Tibial nerve (tissue), 4 donors: ENCODE measurements at places on chromosomes 12 and 14. TPM values are rescaled to one million over a fixed set of nuclear protein-coding genes. Genes with fewer than 3 reads are reported as not detected.

GRCh38 chr12:121358073-121358472 is 5.9 kb upstream of the ANAPC5 start:
- DNase-seq, result no peak

DNA sequence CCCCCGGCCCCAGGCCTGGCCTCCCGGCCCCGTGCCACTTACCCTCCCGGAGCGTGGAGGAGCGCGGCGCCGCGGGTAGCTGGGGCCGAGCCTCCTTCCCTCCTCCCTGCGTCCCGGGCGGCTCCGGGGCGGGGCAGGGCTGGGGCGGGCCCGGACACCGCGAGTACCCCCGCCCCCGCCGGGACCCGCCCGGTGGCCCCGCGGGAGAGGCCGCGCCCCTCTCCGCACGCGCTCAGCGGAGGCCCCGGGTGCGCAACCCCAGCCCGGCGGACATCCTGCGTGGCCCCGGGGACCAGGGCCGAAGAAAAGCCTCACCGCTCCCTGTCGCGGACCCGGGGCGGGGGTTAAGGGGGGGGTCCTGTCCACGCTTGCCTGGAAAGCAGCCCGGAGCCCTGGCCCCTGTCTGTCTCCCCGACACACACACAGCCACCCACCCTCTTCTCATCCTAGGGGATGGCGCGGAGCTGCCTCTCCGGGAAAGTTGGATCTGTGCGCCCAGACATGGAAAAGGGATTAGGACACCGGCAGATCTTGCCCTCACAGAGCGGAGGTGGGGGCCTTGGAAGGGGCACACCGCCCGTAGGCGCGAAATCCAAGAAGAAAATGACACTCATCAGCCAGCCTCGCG is at the start of gene SYNE3:
Gene SYNE3, minus strand, starts transcription at position 97 of the 628 bp plus-strand sequence. CDS start 40,829 bp downstream, outside the sequence.
- no peak for DNase-seq

DNA sequence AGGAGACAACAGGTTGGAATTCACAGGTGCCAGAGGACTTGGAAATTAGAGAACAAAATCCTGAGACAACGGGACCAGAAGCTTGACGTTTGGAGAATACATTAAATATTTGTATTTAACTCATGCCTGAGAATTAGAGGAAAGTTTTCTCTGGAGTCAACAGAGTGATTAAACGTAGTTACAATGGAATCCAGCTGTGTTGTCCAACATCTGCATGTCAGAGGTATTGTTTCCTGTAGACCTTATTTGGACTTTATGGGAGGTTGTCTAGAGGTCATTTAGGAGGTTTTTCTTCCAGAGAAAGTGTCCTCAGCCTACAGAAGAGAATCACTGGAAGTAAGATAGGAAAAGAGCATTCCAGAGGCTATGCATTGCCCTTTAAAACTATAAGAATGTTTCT is 45.1 kb upstream of the RERGL start:
- DNase-seq, result no peak

The RERGL gene
- total RNA-seq, result 9.8 TPM

DNA sequence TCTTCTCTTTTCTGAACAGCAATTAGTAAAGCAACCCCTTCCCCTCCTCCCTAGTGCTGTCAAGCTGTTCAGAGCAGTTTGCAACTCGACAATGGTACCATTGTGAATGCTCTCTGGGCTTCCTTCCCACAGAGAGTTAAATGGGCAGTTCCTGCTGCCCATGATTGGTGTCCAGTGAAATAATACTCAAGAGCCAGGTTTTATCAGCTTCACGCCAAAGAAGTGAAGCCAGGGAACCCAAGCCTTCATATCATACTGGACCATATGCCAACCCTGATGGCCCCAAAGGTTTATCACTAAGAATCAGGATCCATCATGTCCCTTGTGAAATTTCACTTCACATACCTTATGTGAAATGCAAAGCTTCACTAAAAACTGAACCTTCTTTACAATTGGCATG is 24.7 kb downstream of the INSM2 start:
- DNase-seq, result no peak

DNA sequence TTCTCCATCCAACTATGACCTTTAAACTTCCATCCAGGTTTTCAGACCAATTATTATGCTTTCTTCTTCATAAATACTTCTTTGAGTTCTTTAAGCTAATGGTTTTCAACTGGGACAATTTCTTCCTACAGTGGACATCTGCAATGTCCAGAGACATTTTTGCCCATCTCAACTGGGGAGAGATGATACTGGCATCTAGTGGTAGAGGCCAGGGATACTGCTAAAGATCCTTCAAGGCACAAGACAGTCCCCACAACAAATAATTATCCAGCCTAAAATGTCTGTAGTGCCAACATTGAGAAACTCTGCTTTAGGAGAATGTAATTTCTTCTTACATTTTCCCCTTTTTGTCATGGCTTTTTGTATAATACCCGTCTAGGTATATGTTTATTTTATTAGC is 10.6 kb downstream of the TRHDE start:
- DNase-seq, result no peak

GRCh38 chr12:32455607-32456071 is 56.3 kb downstream of the FGD4 start:
- DNase-seq, result peak; percentile 73

DNA sequence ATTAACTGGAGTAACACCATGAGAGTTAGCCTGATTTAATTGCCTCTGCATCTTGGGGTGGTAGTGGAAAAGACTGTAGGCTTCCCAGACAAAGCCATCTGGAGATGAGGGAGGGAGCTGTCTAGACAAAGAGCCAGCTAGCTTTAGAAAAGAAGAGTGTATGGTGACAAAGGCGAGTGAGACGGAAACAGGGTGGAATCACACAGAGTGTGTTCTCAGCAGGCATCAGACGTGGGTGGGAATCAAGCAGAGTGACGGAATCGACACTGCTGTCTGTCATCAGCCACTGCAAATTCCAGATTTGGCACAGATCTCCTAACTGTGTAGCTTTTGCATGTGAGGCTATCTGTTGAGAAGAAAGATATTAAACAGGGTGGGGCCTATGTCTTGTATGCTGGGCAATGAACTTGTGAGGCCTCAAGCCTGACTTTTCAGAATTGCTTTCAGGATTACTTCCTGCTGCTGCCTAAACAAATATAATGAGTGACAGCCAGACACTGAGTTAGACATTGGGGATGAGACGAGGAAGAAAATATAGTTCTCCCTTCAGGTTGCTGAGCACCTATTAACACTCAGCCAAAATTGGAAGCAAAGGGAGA is 236.5 kb upstream of the GRIP1 start:
- DNase-seq, result no peak

DNA sequence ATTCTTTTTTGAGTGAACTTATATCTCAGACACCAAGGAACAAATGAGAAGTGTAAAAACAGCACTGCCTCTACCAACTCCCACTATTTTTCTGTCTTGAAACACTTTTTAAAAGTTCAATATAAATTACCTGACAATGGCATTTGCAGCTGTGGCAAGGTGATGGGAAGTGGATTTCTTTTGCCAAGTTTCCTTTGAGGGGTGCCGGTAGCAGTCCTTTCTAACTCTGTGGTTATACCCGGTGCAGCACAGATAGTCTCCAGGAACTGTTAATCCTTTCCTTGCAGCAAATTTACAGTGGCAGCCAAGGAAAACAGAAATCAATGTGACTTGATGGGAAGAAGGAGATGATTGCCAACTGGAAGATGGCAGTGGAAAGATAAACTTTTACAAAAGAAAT is 243.7 kb downstream of the BCAT1 start:
- no peak for DNase-seq

GRCh38 chr14:35867280-35867629 is 41.1 kb downstream of the BRMS1L start:
- no peak for DNase-seq

DNA sequence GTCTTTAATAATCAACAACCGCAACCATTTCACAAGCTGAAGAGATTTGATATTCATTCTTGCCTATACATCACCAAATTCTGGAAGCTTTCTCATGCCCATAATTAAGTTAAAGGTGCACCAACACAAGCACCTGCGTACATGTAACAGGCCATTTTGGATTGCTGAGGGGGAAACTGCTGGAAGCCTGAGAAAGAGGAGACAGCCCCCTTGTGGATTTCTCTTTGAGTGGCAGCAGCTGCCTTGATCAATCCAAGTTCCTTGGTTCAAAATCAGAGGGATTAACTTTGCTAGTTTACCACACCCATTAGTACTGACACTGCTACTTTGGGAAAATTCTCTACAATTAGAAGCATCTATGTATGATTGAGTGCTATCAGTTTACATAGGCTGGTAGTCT is 321.1 kb downstream of the NOVA1 start:
- no peak for DNase-seq

The OAS2 gene
- total RNA-seq, result 3.1 TPM
